ENCODE measurements at places on chromosomes 4 and X.

DNA sequence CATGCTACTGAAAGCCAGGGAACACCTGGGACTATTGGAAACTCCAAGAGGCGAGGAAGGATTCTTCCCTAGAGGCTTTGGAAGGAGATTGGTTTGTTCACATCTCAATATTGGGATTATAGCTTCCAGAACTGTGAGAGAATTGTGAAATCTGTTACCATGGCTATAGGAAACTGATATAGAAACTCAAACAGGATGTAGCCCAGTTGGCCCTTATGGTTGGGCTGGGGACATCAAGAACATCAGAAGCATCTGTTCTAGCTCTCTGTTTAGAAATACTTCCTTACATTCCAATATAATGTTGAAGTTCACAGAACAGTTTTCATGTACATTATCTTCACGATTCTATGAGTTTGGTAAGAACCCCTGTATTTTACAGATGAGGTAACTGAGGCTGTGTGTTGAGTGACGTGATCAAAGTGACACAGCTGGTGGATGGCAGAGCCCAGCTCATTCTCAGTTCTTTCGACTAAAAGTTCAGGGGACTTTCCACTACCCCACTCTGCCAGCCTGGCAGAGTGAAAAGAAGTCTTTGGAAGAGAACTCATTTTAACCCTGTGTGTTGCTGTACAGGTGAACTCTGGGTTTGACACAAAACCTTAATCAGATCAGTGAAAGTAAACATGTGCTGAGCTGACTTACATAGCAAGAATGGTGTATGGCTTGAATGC lies 183.0 kb downstream of the GBA3 start:
- no peak for DNase-seq

- no peak for DNase-seq
Observed at GRCh38 chr4:125741825-125742452, 427.2 kb downstream of the FAT4 start.

DNA sequence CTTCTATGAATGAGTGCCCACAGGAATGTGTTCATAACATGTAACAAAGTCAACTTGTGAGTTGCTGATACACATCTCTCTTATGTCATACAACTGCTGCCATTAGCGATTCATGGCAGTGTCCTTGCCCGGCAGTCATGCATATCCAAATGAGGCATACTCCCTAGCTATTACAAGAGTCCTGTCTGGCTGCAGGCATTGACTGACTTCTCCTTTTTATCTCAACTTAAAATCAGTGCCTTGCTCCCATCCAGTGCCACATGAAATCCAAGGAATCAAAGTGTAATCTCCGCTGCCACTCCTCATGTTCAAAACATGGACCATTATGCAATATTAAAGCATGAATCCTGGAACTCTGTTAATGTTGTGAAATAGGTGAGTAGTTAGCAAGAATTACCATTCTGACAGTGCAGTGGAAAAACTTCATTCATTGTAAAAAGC lies 348.9 kb upstream of the FTHL17 start:
- DNase-seq = no peak

- no peak for DNase-seq
Observed at GRCh38 chrX:135354288-135354687, 45.0 kb downstream of the ETDC start.

Measured in stimulated activated CD4-positive, alpha-beta T cell treated with anti-CD3 and anti-CD28 coated beads, Interleukin-1b, Interleukin-23, amount 100 ng/mL, for 1 hour (primary cell).